ENCODE measurements at places on chromosomes 16 and 17.

GRCh38 chr16:12059216-12059769 lies 82.8 kb downstream of the SNX29 start:
- no peak for DNase-seq

DNA sequence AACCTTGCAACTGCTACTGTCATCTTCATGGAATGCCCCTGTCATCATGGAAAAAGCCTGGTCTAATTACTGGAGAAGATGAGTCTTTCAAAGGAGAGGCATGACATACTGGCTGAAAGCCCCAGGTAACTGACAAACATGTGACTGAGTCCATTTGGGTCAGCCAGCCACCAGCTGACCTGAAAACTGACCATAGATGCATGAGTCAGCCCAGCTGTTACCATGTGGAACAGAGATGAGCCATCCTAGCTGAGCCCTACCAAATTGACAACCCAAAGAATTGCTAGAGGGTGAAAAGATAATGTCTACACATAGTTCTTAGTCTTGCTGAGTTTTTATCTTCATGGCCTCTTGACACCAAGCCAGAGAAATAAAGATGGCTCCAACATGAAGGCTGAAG lies 311.8 kb downstream of the UTP18 start:
- no peak for DNase-seq

DNA sequence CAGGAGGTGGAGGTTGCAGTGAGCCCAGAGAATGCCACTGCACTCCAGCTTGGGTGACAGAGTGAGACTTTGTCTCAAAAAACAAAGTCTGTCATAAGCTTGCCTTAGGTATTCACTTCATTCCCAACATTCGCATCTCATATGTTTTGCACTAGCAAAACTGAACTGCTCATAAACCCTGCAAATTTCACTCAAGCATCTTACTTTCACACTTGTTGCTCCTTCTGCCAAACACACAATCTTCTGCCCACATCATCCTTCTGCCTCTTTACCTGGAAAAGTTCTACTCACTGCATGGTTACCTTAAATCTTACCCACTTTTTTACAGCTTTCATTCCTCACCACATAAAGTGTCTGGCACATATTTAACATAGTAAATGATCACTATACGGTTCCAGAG lies 152.5 kb downstream of the USP22 start:
- DNase-seq = no peak

- DNase-seq = no peak
These were observed 1.2 kb upstream of the FOXF1 start for GRCh38 chr16:86508947-86509758.
